CD4-positive, alpha-beta memory T cell (primary cell): ENCODE measurements at places on chromosomes 2 and 18. TPM values are rescaled to one million over a fixed set of nuclear protein-coding genes. Genes with fewer than 3 reads are reported as not detected.

DNA sequence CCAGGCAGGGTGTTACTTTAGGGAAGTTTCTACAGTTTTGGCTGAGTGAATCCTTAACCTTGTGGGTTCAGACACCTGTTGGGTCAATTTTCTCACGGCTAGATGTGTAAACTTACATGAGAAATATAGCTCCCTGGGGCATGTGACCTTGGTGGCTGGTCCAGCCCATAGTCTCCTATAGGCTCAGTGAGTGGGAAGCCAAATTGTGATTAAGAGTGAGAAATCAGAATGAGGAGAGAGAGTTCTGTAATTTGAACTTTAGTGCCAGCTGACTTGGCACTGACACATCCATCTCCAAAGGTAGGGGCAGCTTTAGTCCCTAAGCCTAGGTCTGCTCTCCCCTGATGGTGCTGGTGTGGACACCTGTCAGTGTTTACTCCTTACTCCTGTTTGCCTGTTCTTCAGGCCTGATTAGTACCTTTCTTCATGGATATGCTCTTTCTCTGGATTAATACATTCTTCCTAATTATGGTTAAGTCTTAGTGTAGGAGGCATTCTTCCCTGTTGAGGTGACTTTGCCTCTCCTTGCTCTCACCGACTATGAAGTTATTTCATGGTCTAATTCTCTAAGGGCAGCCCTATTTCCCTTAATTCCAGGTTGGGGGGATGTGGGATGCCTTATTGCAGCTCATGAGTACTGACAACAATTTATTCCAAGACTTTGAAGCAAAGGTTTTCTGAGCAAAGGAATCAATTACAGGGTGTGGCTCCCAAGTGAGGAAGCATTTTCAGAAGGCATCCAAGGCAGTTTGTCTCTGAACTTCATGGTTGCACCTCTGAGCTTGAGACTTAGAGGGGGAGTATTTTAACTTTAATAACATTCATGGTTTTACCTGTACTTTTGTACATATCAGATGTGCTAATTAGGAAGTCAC lies 177.3 kb downstream of the DYSF start:
- no peaks in the 10 kb centered on the region for H3K36me3 ChIP-seq
- no peak for DNase-seq
- no peak overlapping the region for H3K4me3 ChIP-seq
- no peaks in the 10 kb centered on the region for H3K27me3 ChIP-seq
- no peak overlapping the region for H3K27ac ChIP-seq
- no peaks in the 10 kb centered on the region for H3K4me1 ChIP-seq

GRCh38 chr2:40317046-40317445 lies 134.8 kb downstream of the SLC8A1 start:
- H3K4me3 ChIP-seq = no peak overlapping the region
- H3K27ac ChIP-seq = no peak overlapping the region
- no peak for DNase-seq
- H3K36me3 ChIP-seq = no peaks in the 10 kb centered on the region
- H3K4me1 ChIP-seq = no peaks in the 10 kb centered on the region

- no peak overlapping the region for H3K4me3 ChIP-seq
- no peak for DNase-seq
- H3K27ac ChIP-seq = no peak overlapping the region
- no peaks in the 10 kb centered on the region for H3K27me3 ChIP-seq
These were observed 249.9 kb upstream of the SP5 start for GRCh38 chr2:170465241-170465640.

DNA sequence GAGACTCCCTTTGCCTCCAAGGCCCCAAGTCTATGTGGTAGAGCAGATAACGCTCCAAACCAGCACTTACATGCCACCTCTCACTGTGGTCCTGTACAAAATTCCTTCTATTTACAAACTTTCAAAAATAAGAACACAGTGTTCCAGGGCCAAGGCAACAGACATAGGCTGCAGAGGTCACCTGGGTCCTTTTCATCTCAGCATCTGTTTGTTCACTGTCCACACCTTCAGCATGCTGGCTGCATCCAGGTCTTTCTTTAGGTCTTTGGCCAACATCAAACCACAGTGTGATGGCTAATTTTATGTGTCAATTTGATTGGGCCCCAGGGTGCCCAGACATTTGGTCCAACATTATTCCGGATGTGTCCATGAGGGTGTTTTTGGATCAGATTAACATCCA lies 20.0 kb upstream of the INO80C start:
- H3K27me3 ChIP-seq = no peaks in the 10 kb centered on the region
- no peak for DNase-seq
- no peak overlapping the region for H3K27ac ChIP-seq

SERPINB3 gene
- not detected for total RNA-seq

- no peaks in the 10 kb centered on the region for H3K4me1 ChIP-seq
- H3K36me3 ChIP-seq = no peaks in the 10 kb centered on the region
- no peaks in the 10 kb centered on the region for H3K27me3 ChIP-seq
- H3K27ac ChIP-seq = no peak overlapping the region
- no peak overlapping the region for H3K4me3 ChIP-seq
These were observed 116.8 kb upstream of the ODC1 start for GRCh38 chr2:10564876-10565445.

RAB6C gene
- 0.11 TPM for total RNA-seq

DNA sequence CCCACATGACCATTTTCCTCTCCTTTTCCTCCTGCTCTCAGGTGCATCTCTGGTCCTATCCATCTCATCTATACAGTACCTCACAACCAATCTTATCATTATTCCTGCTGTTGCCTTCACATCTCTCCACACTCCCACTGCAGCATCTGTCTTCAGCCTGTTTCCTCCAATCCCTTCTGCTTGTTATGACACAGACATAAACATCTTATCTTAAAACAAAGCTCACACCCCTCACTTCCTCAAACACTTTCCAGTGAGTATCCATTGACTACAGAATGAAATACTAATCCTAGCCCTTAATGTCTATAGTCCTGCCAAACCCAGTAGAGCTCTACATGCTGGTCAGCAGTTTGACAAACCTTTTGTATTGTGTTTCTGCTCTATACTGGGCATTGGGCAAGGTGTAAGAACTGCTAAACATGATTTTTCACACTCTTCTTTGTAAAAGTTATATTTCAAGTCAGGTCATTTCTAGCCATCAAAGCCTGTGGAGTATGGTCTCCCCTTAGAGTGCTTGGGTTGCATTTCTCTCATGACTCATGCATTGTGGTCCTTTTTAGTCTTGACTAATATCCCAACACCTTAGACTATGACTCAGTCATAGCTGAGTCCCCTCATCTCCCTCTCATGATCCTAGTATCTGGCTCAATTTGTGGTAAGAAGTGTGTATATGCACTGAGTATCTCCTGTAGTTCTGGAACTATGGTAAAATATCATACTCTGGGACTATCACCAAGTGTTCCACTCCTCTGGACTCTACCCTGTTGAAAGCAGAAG lies 187.0 kb downstream of the CYRIA start:
- DNase-seq = no peak
- no peaks in the 10 kb centered on the region for H3K36me3 ChIP-seq
- H3K4me3 ChIP-seq = no peak overlapping the region
- no peaks in the 10 kb centered on the region for H3K27me3 ChIP-seq
- no peak overlapping the region for H3K27ac ChIP-seq
- no peaks in the 10 kb centered on the region for H3K4me1 ChIP-seq

DNA sequence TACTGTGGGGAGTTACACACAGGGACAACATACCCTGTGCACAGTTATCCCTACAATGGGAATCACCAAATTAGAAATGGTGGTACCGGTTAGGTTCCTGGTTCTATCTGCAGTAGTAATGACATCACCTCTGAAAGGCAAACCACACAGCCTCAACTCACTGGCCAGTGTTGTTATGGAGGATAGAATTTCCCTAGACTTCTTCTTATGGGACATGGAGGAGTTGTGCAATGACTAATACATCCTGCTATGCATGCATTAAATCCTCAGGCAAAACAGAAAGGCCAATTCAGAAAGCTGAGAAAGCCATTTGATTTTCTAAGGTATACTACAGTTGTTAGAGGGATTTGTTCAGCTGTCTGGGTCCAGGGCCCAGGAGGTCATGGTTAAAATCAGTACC lies 439.3 kb downstream of the TMX3 start:
- H3K4me1 ChIP-seq = no peaks in the 10 kb centered on the region
- DNase-seq = no peak
- H3K4me3 ChIP-seq = no peak overlapping the region
- no peaks in the 10 kb centered on the region for H3K27me3 ChIP-seq
- no peaks in the 10 kb centered on the region for H3K36me3 ChIP-seq

GRCh38 chr2:177187631-177188312 lies 24.8 kb upstream of the HNRNPA3 start:
- DNase-seq = no peak
- no peaks in the 10 kb centered on the region for H3K4me1 ChIP-seq
- H3K27ac ChIP-seq = no peak overlapping the region
- no peaks in the 10 kb centered on the region for H3K27me3 ChIP-seq

DNA sequence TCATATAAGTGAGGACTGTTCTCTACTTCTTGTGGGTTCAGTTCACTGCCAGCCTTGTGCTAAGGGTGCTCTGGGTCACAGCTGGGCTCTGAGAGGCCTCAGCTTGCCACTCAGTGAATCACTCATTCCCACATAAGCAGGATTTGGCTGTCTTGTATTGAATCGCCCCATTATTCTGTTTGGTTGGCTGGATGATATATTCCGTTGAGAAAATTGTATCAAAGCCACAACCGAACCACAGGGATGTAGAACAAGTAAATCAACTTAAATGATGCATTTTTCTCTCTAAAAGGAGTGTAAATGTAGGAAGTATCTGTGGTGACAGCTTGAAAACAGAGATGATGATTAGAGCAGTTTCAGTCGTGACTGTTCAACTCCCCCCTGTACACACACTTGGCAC lies 39.6 kb downstream of the TTC39C start:
- peaks cover 3% of the 10 kb centered on the region for H3K36me3 ChIP-seq
- no peaks in the 10 kb centered on the region for H3K27me3 ChIP-seq
- no peak overlapping the region for H3K4me3 ChIP-seq
- no peak for DNase-seq

GRCh38 chr2:158845859-158846258 lies 50.7 kb downstream of the DAPL1 start:
- H3K4me1 ChIP-seq = no peaks in the 10 kb centered on the region
- no peak for DNase-seq
- H3K27ac ChIP-seq = no peak overlapping the region
- no peak overlapping the region for H3K4me3 ChIP-seq

ASTL gene
- 1.3 TPM for total RNA-seq
